ENCODE measurements at places on chromosomes 2 and 18.
A peak's percentile ranks its signal among the peaks of the same experiment; 100 is the strongest.

GRCh38 chr2:217440000-217440399 lies 562.8 kb downstream of the TNS1 start:
- peak; percentile 70 for DNase-seq

GRCh38 chr2:228728961-228729360 lies 542.1 kb downstream of the PID1 start:
- no peak for DNase-seq

DNA sequence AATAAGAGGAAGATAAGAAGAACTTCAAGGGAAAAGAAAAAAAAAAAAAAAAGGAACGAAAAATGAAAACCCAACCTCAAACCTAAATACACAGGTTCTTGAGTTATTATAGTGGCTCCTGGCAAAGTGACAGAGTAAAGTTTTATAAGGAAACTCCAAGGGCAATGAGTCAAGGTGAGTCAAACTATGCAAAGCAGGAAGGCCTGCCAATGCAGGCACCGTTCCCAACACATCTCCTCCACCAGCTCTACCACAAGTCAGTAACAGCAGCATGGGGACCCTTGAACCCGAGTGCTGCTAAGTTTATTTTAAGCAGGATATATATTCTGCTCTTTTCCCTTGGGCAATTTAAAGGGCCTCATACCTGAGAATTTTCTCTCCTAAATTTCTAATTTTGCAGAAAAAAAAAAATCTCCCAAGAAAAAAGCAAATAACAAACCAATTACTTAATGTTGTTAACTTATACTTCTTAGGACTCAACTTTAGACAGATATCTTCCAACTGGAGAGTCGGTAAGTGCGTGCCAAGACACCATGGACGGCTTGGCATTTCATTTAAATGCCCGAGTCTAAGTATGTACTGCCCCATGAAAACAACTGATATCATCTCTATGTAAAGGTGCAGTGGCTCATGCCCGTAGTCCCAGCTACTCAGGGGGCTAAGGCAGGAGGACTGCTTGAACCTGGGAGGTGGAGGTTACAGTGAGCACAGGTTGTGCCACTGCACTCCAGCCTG lies 75.7 kb upstream of the TFCP2L1 start:
- DNase-seq = no peak

- DNase-seq = no peak
Observed at GRCh38 chr2:160898581-160899307, 261.5 kb upstream of the TANK start.

DNA sequence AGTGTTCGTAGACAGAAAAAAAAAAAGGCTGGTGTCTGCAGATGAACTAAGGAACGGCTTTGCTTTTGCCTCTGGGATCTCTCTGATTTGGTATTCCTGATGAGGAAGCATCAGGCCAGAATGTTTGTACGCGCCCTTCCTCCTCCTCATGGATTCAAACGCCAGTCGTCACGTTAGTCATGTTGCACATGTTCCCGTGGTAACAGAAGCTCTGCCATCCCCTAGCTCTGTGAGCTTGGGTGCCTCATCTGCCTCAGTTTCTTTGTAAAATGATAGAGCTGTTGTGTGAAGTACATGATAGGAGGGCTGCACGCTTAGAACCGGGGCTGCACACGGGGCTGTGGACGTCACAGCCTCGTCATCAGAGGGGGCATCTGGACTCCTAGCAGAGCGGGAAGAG lies 47.0 kb downstream of the TSHZ1 start:
- no peak for DNase-seq
